ENCODE measurements at places on chromosomes 12 and 14.

DNA sequence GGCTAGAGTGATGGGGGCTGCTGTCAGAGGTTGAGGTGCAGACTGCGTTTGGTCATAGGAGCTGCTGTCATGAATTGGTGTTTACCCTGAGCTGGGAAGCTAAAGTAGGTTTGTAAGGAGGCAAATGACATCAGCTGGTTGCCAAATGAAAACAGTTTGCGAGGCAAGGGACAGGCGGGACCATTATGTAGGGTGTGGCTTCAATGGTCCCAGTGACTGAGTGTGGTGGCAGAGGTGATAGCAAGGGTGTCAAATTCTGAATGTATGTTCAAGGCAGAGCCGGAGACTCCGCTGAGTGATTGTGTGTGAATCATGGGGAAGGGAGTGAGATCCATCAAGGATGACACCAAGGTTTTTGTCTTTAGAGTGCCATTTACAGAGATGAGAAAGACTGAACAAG, 359.5 kb downstream of the VRK1 start:
- no peak for DNase-seq

DNA sequence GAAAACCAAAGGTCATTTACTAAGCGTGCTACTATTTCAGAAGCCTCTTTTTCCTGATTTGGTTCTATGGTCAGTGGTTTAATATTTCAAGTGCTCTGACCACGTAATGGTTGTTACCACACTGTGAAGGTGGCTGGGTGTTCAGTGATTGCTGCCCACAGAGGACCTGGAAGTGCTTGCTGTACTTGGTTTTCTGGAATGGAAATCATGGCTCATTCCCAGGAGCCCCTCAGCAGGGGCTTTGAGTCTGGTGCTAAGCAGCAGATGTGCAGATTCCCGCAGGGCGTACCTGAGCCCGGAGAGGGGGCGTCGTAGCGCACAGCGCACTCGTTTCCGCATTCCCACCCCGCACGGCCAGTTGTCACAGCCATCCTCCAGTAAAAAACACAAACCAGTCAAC, 50.5 kb downstream of the TRAF3 start:
- DNase-seq: no peak

- DNase-seq: no peak
Observed at GRCh38 chr14:94042433-94043091, 16.4 kb downstream of the OTUB2 start.

GRCh38 chr14:54364555-54365415, 32.0 kb upstream of the CDKN3 start:
- peak; percentile 55 for DNase-seq

DNA sequence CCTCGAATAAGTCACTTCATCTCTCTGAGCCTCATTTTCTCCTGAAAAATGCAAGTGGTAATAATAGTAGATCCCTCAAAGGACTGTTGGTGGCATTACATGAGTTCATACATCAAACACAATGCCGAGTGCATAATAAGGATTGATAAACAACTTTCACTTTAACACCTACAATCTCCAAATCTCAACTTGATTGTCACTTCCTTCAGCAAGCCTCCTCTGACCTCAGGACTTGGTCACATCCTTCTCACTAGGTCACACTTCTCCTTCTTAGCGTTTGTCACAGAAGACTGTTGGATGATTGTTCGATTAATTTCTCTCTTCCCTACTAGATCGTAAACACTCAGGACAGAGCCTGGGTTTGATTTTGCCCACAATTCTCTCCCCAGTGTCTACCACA, 7.9 kb upstream of the PRKAB1 start:
- DNase-seq: no peak

DNA sequence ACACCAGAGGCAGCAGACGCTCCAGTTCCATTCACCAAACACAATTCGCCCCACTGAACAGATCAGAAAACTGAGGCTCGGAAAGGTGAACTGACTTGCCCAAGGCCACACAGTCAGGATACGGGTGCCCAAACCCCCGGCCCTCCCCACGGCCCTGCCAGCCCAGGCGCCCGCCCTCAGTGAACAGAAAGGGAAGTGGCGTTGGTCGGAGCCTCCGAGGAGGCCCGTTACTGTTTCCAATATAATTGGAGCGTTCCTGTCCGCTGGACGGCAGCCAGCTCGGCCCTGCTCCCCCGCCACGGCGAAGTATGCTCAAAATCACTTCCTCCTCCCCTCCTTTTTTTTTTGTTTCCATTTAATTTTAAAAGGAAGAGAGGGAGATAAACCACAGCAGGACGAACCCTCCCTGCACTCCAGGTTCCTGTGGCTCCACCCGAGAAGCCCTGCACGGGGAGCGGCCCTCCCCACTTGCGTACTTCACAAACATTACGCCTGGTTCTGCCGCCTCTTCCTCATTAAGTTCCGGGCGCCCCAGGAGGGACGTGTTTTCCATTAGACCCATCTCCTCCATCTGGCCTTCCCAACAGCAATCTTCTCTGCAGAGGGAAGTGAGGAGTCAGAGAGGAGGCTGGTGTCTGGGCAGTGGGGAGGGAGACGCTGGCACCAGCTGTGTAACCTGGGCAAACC, 61.1 kb downstream of the NCOR2 start:
- DNase-seq: no peak

DNA sequence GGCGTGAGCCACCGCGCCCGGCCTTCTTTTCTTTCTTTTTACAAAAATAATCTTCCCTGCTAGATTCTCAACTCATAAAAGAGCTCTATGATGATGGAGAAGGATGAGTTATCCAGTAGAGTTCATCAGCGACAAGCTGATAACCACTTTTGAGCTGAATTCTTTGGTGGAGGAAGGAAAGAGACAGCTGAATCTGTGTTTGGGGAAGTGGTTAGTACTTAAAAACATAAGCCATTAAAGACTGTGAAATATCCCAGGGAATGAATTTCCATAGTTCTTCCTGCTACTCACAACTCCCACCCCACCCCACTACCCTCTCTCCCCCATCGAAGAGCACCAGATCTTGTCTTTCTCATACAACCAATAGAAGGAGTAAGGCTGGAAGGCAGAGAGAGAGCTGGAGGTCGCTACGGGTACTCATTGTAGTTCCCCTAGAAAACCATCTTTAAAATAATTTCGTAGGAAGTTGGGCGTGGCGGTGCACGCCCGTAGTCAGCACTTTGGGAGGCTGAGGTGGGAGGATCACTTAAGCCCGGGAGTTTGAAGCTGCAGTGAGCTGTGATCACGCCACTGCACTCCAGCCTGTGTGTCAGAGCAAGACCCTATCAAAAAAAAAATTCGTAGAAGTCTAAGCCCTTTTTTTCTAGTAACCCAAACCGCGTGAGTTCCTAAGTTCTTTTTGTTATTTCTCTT, 647 bp upstream of the ESPL1 start:
- DNase-seq: no peak

- DNase-seq: no peak
Observed at GRCh38 chr12:131129839-131130238, 176.1 kb downstream of the ADGRD1 start.

DNA sequence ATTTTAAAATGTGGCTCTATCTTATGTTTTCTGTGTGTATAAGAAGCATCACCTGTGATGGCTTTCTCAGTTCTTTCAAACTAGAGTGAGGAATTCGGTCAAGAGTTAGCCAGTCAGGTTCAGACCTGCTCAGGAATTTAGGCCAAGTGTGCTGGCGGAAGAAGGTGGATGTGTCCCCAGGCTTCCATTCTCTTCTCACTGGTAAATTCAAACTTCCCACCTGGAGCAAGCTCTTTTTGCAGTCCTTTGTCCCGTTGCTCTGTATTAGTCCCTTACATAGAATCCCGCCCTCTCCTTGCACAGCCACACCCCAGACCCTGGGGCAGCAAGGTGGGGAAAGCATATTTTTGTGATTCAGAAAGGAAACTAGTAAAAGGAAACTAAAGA, 124.7 kb upstream of the PWP1 start:
- DNase-seq: no peak

GRCh38 chr12:108616941-108617858, 16.5 kb downstream of the SELPLG start:
- no peak for DNase-seq

DNA sequence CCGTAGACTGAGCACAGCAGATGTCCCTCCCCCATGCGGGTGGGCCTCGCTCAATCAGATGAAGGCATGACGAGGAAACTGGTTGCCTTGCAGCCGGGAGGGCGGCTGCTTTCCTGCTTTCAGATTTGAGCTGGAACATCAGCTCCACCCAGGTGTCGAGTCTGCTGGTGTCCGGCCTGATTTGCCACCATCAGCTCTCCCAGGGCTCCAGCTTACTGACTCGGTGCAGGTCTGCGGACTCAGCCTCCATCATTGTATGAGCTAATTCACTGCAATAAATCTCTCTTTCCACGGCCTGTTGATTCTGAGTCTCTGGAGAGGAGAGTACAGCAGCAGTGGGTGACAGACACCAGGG, 156.2 kb downstream of the KIF26A start:
- no peak for DNase-seq

All from pulmonary artery endothelial cell (primary cell).